ENCODE measurements at places on chromosomes 4 and X. TPM values are rescaled to one million over a fixed set of nuclear protein-coding genes. Genes with fewer than 3 reads are reported as not detected.

DNA sequence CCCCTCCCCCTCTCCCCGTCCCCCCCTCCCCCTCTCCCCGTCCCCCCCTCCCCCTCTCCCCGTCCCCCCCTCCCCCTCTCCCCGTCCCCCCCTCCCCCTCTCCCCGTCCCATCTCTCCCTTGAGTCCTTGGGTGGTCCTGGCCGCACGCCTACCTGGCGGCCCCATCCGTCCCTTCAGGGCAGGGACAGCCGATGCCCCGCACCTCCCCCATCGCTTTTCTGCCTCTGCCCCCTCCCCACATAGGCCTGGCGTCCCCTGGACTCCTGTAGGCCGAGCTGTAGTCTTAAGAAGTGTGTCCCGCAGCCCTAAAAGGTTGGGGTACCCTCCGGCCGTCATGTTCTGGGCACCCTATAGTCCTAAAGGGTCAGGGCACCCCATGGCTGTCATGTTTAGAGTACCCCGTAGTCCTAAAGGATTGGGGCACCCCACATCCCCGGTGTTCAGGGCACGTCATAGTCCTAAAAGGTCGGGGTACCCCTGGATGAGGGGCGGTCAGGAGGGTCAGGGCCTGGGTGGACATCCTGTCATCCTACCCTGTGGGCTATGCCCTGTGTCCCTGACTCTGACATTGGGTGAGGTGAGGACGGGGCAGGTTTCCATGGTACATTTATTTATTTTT, 10.8 kb upstream of the GTPBP6 start:
- DNase-seq, result no peak
- H3K27me3 ChIP-seq, result peaks cover 10% of the 10 kb centered on the region
- H3K4me1 ChIP-seq, result peaks cover 14% of the 10 kb centered on the region
- H3K27ac ChIP-seq, result no peak overlapping the region
- no peak overlapping the region for H3K4me3 ChIP-seq

- DNase-seq, result peak; percentile 86
- H3K4me1 ChIP-seq, result peaks cover 7% of the 10 kb centered on the region
- no peaks in the 10 kb centered on the region for H3K36me3 ChIP-seq
- peak overlapping the region; percentile 40 for H3K4me3 ChIP-seq
- no peak overlapping the region for H3K27ac ChIP-seq
Measured at GRCh38 chrX:150984169-150984824, 1.2 kb downstream of the HMGB3 start.

DNA sequence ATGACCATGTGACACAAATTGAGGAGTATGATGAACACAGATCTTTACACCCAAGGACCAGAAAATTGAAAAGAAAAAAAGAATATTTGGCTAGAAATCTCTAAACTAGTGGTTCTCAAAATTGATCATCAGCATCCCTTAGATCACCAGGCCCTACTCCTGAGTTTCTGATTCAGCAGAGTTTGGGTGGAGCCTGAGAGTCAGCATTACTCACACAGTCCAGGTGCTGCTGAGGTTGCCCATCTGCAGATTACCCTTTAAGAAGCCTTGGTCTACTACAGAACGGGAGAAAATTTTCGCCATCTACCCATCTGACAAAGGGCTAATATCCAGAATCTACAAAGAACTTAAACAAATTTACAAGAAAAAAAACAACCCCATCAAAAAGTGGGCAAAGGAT, 182.8 kb downstream of the MOSPD2 start:
- H3K27ac ChIP-seq, result no peak overlapping the region
- no peaks in the 10 kb centered on the region for H3K36me3 ChIP-seq
- H3K4me1 ChIP-seq, result no peaks in the 10 kb centered on the region
- H3K4me3 ChIP-seq, result no peak overlapping the region

- H3K4me1 ChIP-seq, result no peaks in the 10 kb centered on the region
- H3K27me3 ChIP-seq, result no peaks in the 10 kb centered on the region
- no peak for DNase-seq
- no peaks in the 10 kb centered on the region for H3K36me3 ChIP-seq
- no peak overlapping the region for H3K27ac ChIP-seq
Measured at GRCh38 chrX:11672213-11672612, 6.5 kb upstream of the ARHGAP6 start.

GRCh38 chrX:71052721-71053120, 15.4 kb downstream of the SNX12 start:
- no peaks in the 10 kb centered on the region for H3K4me1 ChIP-seq
- H3K27ac ChIP-seq, result peak overlapping the region; percentile 40
- no peaks in the 10 kb centered on the region for H3K27me3 ChIP-seq
- no peak overlapping the region for H3K4me3 ChIP-seq

- H3K4me3 ChIP-seq, result no peak overlapping the region
- DNase-seq, result no peak
- no peaks in the 10 kb centered on the region for H3K36me3 ChIP-seq
- no peaks in the 10 kb centered on the region for H3K27me3 ChIP-seq
- H3K27ac ChIP-seq, result no peak overlapping the region
- H3K4me1 ChIP-seq, result peaks cover 24% of the 10 kb centered on the region
Measured at GRCh38 chr4:174281182-174281737, 2.2 kb downstream of the FBXO8 start.

DNA sequence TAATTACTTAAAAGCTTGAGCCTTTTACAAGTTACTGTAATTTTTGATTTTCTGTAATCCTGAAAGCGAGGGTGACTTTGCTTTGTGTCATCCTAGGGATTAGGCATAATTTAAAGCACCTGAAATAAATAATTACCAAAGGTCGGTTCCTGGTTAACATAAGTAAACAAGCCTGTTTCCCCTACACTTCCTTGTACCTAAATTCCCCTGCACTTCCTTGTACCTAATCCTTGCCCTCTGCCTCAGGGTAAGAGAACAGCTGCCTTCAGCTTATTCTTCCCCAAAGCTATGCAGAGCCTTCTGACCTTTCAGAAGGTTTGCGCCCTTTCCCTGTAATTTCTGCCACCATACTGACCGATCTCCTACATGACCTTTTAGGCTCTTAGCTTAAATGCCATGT, 166.1 kb upstream of the PDE5A start:
- DNase-seq, result no peak
- H3K27me3 ChIP-seq, result no peaks in the 10 kb centered on the region
- no peak overlapping the region for H3K27ac ChIP-seq
- H3K4me1 ChIP-seq, result no peaks in the 10 kb centered on the region
- no peaks in the 10 kb centered on the region for H3K36me3 ChIP-seq
- H3K4me3 ChIP-seq, result no peak overlapping the region

GRCh38 chr4:17956245-17956644, 65.3 kb downstream of the LCORL start:
- H3K36me3 ChIP-seq, result no peaks in the 10 kb centered on the region
- no peaks in the 10 kb centered on the region for H3K27me3 ChIP-seq
- no peak for DNase-seq
- H3K4me1 ChIP-seq, result no peaks in the 10 kb centered on the region
- no peak overlapping the region for H3K27ac ChIP-seq

DNA sequence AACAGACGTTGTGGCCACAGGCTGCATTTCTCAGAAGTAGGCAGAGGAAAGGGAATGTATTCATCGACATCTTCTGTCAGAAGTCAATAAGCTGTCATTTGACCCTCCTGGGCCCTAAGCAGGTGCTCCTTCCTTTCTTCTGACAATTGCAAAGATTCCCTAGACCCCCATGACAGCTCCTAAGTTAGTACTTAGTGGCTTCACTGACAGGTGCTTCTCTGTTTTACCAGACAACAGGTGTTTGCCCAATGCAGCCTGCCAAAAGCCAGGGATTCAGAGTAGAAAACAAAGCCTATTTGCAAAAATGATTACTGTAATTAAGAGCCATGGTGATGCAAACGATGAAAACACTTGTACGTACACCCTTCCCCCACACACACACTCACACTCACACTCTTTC, 7.5 kb upstream of the FGF5 start:
- H3K4me3 ChIP-seq, result no peak overlapping the region
- no peak overlapping the region for H3K27ac ChIP-seq
- H3K36me3 ChIP-seq, result no peaks in the 10 kb centered on the region
- DNase-seq, result no peak

- H3K27ac ChIP-seq, result no peak overlapping the region
- no peak for DNase-seq
- no peaks in the 10 kb centered on the region for H3K27me3 ChIP-seq
- no peaks in the 10 kb centered on the region for H3K36me3 ChIP-seq
- no peaks in the 10 kb centered on the region for H3K4me1 ChIP-seq
Measured at GRCh38 chrX:102846544-102847236, 90.4 kb upstream of the RAB40AL start.

- no peak overlapping the region for H3K4me3 ChIP-seq
- DNase-seq, result no peak
- H3K27ac ChIP-seq, result no peak overlapping the region
- H3K27me3 ChIP-seq, result no peaks in the 10 kb centered on the region
- H3K36me3 ChIP-seq, result no peaks in the 10 kb centered on the region
Measured at GRCh38 chr4:81891005-81891996, 419.6 kb upstream of the RASGEF1B start.

DNA sequence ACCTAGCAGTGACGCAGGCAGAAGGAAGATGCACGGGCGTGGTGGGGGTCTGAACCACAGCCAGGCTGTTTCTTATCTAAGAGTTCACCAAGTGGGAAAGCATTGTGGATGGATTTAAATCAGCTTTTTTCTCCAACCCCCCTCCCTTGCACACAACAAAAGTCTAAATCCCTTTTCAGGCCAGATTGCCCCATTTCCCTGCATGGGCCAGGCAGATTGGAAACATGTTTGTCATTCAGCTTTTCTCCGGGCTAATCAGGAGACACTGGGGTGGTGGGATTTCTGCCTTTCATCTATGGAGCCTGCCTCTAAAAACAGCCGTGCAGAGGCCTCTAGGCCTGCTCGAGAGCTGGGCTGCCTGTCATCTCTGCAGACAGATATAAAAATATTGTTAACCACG, 166.3 kb upstream of the LEF1 start:
- H3K27ac ChIP-seq, result no peak overlapping the region
- no peaks in the 10 kb centered on the region for H3K27me3 ChIP-seq
- no peaks in the 10 kb centered on the region for H3K4me1 ChIP-seq
- H3K4me3 ChIP-seq, result no peak overlapping the region

- no peak overlapping the region for H3K4me3 ChIP-seq
- no peaks in the 10 kb centered on the region for H3K27me3 ChIP-seq
- no peaks in the 10 kb centered on the region for H3K36me3 ChIP-seq
- no peaks in the 10 kb centered on the region for H3K4me1 ChIP-seq
Measured at GRCh38 chr4:137768881-137769280, 236.6 kb upstream of the PCDH18 start.

- peaks cover 8% of the 10 kb centered on the region for H3K4me1 ChIP-seq
- no peak overlapping the region for H3K4me3 ChIP-seq
- no peaks in the 10 kb centered on the region for H3K36me3 ChIP-seq
- H3K27ac ChIP-seq, result no peak overlapping the region
- no peak for DNase-seq
- H3K27me3 ChIP-seq, result no peaks in the 10 kb centered on the region
Measured at GRCh38 chrX:56800801-56801200, 71.8 kb downstream of the NBDY start.

DNA sequence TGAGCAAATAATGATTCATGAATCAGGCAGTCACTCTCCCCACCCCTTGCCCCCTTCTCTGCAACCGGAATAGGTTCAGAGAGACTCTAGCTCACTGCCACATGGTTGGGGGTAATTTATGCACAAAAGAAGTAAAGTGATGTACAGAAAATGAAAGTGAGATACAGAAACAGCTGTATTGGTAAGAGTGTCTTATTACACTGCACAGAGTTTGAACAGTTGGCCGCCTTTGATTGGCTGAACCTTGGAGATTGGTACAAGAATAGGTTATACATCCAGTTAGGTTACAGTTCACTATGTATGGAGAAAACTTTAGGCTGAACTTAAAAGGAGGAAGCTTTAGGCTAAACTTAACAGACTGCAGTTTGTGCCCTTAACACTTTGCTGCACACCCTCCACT, 34.6 kb upstream of the DIAPH2 start:
- H3K4me1 ChIP-seq, result no peaks in the 10 kb centered on the region
- no peaks in the 10 kb centered on the region for H3K27me3 ChIP-seq
- no peak for DNase-seq
- no peak overlapping the region for H3K4me3 ChIP-seq

DNA sequence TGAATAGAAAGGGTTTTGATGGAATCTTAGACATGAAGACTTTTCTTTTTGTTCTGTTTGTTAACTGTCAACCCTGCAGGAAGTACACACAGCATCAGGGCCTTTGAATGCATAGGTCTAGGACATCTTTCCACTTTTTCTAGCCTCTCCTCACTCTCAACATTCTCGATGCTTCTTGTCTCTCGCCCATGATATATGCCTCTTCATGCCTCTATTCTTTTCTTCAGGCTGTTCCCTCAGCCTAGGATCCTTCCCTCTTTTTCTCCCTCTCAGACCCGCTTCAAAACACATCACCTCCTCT, 9.6 kb downstream of the PDGFC start:
- H3K27me3 ChIP-seq, result no peaks in the 10 kb centered on the region
- peaks cover 20% of the 10 kb centered on the region for H3K4me1 ChIP-seq
- H3K4me3 ChIP-seq, result no peak overlapping the region
- no peak overlapping the region for H3K27ac ChIP-seq

- H3K36me3 ChIP-seq, result peaks cover 42% of the 10 kb centered on the region
- no peaks in the 10 kb centered on the region for H3K27me3 ChIP-seq
Measured at GRCh38 chr4:87118826-87119225, 101.6 kb downstream of the KLHL8 start.

GRCh38 chr4:11497972-11498371, 69.3 kb upstream of the HS3ST1 start:
- H3K4me3 ChIP-seq, result no peak overlapping the region
- no peak for DNase-seq
- H3K36me3 ChIP-seq, result no peaks in the 10 kb centered on the region

DNA sequence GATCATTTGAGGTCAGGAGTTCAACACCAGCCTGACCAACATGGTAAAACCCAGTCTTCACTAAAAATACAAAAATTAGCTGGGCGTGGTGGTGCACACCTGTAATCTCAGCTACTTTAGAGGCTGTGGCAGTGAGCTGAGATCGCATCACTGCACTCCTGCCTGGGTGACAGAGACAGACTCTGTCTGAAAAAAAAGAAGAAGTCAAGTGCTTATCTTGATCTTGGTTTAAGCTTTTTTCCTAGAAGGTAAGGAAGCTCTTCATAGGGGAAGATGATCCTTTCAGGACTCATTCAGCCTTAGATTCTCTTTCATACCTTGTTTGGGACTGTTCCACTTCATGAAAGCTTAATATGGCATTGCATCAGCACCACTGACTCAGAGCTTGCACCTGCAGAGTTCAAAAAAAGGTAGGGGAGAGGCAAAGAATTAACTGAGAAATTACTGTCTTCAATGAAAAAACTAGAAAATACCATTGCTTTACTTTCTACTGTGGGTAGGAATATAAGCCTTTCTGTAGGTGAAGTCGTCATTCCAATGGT, 70.8 kb upstream of the EPGN start:
- no peak overlapping the region for H3K27ac ChIP-seq
- no peaks in the 10 kb centered on the region for H3K36me3 ChIP-seq
- DNase-seq, result no peak
- no peak overlapping the region for H3K4me3 ChIP-seq

- DNase-seq, result no peak
- no peaks in the 10 kb centered on the region for H3K27me3 ChIP-seq
- no peak overlapping the region for H3K27ac ChIP-seq
- H3K4me3 ChIP-seq, result no peak overlapping the region
- H3K36me3 ChIP-seq, result no peaks in the 10 kb centered on the region
Measured at GRCh38 chr4:79300280-79300679, 25.6 kb downstream of the NAA11 start.

The UGT2B15 gene
- 0.14 TPM for total RNA-seq

The CABS1 gene
- total RNA-seq, result not detected

The FABP2 gene
- not detected for total RNA-seq

The CACNA1F gene
- 1.3 TPM for total RNA-seq

The CFAP99 gene
- total RNA-seq, result 13.8 TPM

The FAM184B gene
- 0.13 TPM for total RNA-seq

The RTL9 gene
- not detected for total RNA-seq

The CYBB gene
- 31.8 TPM for total RNA-seq

The GLRA2 gene
- not detected for total RNA-seq

The PCSK1N gene
- total RNA-seq, result 7.5 TPM

The SSX1 gene
- total RNA-seq, result not detected

The ADRA2C gene
- 3.0 TPM for total RNA-seq

The EXOC1L gene
- not detected for total RNA-seq

The SH3D19 gene
- total RNA-seq, result 107 TPM

The OSTC gene
- 7.5 TPM for total RNA-seq

The NEIL3 gene
- not detected for total RNA-seq
